ENCODE measurements at places on chromosomes 5 and 9. TPM values are rescaled to one million over a fixed set of nuclear protein-coding genes. Genes with fewer than 3 reads are reported as not detected.

DNA sequence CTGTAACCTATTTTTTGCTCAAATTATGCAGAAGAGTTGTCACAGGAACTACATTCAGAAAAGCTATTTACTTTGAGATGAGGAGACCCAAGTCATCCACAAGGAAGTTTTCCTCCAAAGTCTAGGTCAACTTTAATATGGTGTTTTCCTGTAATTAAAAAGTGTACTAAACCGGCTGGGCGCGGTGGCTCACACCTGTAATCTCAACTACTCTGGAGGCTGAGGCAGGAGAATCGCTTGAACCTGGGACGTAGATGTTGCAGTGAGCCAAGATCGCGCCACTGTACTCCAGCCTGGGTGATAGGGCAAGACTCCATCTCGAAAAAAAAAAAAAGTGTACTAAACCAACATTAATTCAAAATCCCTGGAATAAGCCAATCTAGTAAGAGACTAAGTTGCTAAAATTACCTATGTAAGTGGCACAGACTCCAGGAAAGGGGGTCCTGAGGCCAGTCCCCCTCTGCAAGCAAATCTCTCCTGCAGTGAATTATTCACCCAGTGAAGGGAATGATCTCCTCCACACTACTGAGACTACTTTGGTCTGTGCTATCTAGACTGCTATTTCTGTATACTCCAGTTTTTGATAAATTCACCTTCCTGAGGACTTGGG, 38.9 kb downstream of the FNBP1 start:
- peaks cover 51% of the 10 kb centered on the region for H3K4me1 ChIP-seq
- H3K36me3 ChIP-seq, result peaks cover 31% of the 10 kb centered on the region
- no peak for DNase-seq
- no peaks in the 10 kb centered on the region for H3K27me3 ChIP-seq

DNA sequence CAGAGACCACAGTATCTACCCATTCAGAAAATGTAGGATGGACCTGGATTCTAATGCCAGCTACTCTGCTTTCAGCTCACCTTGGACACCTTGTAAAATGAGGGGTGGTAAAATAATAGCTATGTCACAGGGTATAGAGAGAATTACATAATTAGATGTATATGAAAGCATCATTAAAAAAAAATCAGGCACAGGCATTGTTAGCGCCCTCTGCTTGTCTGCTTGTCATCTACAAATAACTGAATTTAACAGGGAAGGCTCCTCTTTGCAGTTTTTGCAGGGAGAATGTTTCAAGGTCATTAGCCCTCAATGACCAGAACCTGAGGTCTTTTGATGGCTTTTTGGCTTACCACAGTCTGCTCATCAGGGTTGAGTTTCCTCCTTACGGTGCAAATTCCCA, 58.0 kb downstream of the GPR21 start:
- H3K4me1 ChIP-seq, result no peaks in the 10 kb centered on the region
- H3K4me3 ChIP-seq, result no peak overlapping the region
- no peak for DNase-seq
- H3K36me3 ChIP-seq, result peaks cover 27% of the 10 kb centered on the region

GRCh38 chr5:173866858-173867679, 21.1 kb upstream of the CPEB4 start:
- peaks cover 8% of the 10 kb centered on the region for H3K27me3 ChIP-seq
- DNase-seq, result no peak
- H3K4me1 ChIP-seq, result no peaks in the 10 kb centered on the region
- H3K36me3 ChIP-seq, result no peaks in the 10 kb centered on the region
- H3K4me3 ChIP-seq, result no peak overlapping the region

DNA sequence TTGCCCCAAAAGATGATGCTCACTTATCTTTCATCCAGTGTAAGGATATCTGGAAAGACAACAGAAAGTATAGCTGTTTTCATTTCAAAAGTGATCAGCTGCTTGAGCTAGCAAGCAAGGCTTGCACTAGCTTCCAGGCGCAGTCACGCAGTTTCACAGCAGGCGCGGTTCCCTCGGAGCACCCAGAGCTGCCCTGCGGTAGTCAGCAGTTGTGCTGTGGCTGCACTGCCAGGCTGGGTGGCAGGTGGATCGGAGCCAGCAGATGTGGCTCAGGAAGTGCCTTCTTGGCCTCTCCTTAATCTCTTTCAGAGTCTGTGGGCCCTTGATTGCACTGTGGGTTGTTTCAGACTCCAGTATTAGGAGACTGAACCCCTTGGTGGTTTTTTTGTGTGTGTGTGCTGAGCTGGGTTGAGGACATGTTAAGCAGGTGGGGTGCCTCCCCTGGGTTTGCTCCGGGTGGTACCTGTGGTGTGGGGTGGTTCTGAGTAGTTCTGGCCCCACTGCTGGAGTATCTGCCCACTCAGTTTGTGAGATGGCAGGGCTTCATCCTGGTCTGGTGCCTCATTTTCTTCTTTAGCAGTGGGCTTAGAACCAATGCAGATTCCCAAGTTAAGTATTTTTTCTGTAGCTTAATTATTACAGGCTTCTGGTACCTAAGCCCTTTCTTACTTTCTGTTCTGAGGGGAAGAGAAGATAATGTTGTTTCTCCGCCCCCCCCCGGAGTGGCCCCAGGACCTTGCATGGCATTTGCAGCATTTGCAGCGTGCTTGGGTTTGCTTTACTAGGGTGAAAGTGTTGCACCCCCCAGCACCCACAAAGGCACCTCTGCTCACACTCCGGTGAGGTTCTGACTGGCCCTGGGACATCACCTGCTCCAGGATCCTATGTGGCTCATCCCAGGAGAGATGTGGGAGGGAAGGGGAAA, 16.4 kb downstream of the TENT4A start:
- peak overlapping the region; percentile 20 for H3K4me3 ChIP-seq
- peaks cover 79% of the 10 kb centered on the region for H3K4me1 ChIP-seq
- peak overlapping the region; percentile 47 for H3K27ac ChIP-seq
- H3K36me3 ChIP-seq, result peaks cover 8% of the 10 kb centered on the region
- H3K27me3 ChIP-seq, result no peaks in the 10 kb centered on the region

DNA sequence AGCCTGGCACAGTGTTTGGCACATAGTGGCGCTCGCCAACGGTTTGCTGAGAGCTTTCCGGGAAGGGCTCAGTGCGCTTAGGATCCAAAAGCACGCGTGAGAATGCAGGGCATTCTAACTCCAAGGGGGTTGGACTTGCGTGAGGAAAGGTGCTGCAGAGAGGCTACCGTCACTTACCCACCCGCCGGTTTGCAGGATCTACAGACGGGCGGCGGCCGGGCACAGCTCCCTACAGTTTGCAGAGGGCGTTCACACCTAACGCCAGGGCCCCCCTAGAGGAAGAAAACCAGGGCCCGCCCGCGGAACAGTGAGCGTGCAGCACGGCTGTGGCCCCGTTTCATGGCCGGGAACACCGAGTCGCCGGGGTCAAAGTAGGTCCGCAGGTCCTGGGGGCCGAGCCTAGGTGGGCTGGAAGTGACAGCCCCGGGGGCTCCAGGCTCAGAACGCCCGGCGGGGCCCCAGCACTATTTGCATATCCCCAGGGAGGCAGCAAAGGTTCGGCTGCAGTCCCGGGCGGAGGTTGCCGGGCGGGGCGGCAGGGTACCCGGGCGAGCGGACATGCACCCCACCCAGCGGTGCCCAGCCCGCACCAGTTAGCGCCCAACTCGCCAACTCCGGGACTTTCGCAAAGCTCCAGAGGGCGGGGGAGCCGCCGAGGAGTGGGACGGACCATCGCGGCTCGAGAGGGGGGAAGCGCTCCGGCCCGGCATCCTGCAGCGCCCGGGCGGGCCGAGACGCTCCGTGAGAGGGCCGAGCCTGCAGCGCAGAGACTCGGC, 526 bp upstream of the GALNT10 start:
- peak; percentile 77 for DNase-seq
- H3K4me1 ChIP-seq, result peaks cover 54% of the 10 kb centered on the region
- peaks cover 19% of the 10 kb centered on the region for H3K36me3 ChIP-seq

- H3K27ac ChIP-seq, result no peak overlapping the region
- DNase-seq, result no peak
- no peak overlapping the region for H3K4me3 ChIP-seq
- no peaks in the 10 kb centered on the region for H3K4me1 ChIP-seq
- no peaks in the 10 kb centered on the region for H3K27me3 ChIP-seq
- no peaks in the 10 kb centered on the region for H3K36me3 ChIP-seq
Measured at GRCh38 chr9:105832096-105832710, 137.9 kb downstream of the TMEM38B start.

DNA sequence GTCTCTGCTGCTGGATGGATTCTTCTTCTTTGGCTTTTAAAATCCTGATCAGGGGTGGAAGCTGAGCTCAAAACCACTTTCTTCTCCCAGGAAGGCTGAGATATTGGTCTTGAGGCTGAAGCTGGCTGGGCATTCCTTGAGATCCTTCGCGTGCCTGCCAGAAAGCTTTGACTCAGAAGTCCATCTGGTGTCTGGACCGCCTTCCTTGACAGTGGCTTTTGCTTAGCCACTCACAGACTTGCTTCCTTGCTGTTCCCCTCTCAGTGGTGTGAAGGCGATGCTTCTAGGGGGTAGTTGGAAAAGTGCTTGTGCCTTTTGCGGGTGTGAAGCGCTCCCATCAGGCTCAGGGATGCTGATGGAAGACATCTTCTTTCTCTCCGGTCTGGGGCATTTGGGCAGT, 45.9 kb downstream of the RGS3 start:
- H3K27ac ChIP-seq, result no peak overlapping the region
- peaks cover 3% of the 10 kb centered on the region for H3K27me3 ChIP-seq
- no peak overlapping the region for H3K4me3 ChIP-seq
- peaks cover 61% of the 10 kb centered on the region for H3K4me1 ChIP-seq
- H3K36me3 ChIP-seq, result no peaks in the 10 kb centered on the region
- DNase-seq, result no peak

- H3K36me3 ChIP-seq, result no peaks in the 10 kb centered on the region
- DNase-seq, result no peak
- H3K27ac ChIP-seq, result no peak overlapping the region
- H3K4me1 ChIP-seq, result no peaks in the 10 kb centered on the region
- peaks cover 9% of the 10 kb centered on the region for H3K27me3 ChIP-seq
Measured at GRCh38 chr9:86246752-86247161, 12.7 kb downstream of the C9orf153 start.

DNA sequence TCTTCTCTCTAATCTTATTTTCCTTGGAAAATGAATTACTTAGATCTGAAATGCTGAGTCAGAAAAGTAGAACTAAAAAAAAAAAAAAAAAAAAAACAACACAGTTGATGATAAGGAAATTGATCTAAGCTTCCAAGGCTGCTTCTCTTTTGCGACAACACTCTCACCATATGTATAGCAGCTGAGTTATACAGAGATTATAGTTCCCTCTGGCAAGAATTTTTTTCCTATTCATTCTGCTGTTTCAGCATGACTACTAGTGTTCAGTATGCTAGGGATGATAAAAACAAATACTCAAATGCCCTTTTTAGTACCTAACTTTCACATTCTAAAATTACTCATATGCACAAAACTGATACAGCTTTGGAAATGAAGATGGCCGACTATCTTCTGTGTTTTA, 267.3 kb downstream of the MLLT3 start:
- peak overlapping the region; percentile 88 for H3K27ac ChIP-seq
- H3K27me3 ChIP-seq, result no peaks in the 10 kb centered on the region
- peaks cover 77% of the 10 kb centered on the region for H3K4me1 ChIP-seq
- DNase-seq, result no peak
- peaks cover 40% of the 10 kb centered on the region for H3K36me3 ChIP-seq
- H3K4me3 ChIP-seq, result no peak overlapping the region

- no peaks in the 10 kb centered on the region for H3K4me1 ChIP-seq
- no peak overlapping the region for H3K4me3 ChIP-seq
- DNase-seq, result no peak
- no peaks in the 10 kb centered on the region for H3K36me3 ChIP-seq
- no peaks in the 10 kb centered on the region for H3K27me3 ChIP-seq
- H3K27ac ChIP-seq, result no peak overlapping the region
Measured at GRCh38 chr9:13116292-13116691, 163.2 kb downstream of the MPDZ start.

DNA sequence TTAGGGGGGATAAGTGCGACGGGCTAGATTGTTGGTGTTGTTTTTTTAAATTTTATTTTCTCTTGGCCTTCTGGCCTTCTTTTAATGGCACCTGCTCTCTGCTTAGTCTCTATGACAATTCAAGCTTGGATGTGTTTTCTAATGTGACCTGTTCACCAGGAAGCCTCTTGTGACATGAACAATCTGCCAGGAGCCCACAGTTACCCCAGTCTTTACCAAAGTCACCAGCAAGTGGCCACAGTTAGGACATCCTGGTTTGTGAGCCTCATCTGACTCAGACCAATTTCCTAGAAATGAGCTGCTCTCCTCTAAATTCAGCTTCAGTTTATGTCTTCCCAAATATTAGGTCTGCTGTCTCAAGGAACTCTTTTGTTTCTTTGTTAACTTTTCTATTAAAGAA, 135.8 kb downstream of the TLE4 start:
- H3K27me3 ChIP-seq, result no peaks in the 10 kb centered on the region
- H3K4me1 ChIP-seq, result peaks cover 7% of the 10 kb centered on the region
- H3K27ac ChIP-seq, result no peak overlapping the region

Gene QRFP
- total RNA-seq, result not detected

Gene SLC24A2
- not detected for total RNA-seq

Measured in activated T-helper 1 cell treated with anti-CD3 and anti-CD28 coated beads, Interleukin-12 subunit alpha, Interleukin-12 subunit beta, Interleukin-2, Interleukin-4 antibody, amounts not matched to agents 30 ng/mL and 10 ng/mL and 1 ng/mL, durations not matched to agents 14 hours and 24 hours and 36 hours (primary cell).